GM12892 (cell line): ENCODE measurements at places on chromosomes 12 and 14.

DNA sequence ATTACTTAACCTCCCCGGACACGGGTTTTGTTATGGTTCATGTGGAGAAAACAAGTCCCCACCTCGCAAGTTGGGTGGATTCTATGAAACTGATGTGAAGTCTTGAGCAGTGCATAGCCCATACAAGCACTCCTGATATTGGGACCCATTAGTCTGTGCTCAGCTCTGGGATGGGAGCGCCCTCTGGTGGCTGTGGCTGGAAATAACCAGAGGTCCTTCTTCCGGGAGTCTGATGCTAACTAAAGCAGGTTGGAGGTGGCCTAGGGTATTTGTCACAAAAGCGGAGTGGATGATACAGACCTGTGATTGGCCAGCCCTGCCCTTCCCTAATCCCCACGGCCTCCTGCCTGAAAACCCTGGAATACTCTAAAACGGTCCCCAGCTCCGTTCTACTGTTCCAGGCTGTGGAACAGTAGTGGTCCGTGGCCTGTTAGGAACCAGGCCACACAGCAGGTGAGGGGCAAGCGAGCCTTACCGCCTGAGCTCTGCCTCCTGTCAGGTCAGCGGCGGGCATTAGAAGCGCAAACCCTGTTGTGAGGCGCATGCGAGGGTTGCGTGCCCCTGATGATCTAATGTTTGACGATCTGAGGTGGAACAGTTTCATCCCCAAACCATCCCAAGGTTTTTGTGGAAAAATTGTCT, 6.4 kb downstream of the SLC48A1 start:
- peak; percentile 83 for DNase-seq

DNA sequence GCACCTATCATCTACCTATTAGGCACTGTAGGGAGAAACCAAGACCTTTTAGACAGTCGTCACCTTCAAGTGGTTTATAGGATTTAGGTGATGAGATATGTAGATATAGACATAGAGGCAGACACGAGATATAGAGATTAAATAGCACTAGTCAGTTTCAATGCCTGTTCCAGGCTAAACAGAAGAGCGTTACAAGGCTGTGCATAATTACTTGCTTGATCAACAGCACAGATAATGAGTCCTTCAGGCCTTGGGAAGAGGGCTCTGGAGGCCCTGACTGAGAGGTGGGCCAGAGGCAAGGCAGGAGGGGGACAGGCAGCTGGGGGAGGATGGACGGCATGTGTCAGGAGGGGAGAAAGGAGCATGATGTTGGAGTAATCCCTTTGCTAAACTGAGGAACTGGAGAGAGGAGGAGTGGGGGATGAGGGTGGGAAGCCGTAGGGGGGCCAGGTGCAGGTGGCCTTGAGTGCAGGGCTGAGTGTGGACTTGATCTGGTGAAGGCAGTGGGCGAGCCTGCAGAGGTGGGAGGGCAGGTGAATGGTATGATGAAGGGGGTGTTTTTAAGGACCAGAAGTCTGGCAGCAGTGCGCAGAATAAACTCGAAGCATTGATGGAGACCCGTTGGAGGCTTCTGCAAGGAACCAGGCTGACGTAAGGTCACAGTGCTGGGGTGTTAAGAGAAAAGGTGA, 43.9 kb upstream of the ATP23 start:
- DNase-seq = no peak

- DNase-seq = no peak
Observed at GRCh38 chr12:109928058-109928656, 28.1 kb downstream of the TCHP start.

GRCh38 chr14:33376510-33376909, 437.8 kb downstream of the NPAS3 start:
- no peak for DNase-seq

DNA sequence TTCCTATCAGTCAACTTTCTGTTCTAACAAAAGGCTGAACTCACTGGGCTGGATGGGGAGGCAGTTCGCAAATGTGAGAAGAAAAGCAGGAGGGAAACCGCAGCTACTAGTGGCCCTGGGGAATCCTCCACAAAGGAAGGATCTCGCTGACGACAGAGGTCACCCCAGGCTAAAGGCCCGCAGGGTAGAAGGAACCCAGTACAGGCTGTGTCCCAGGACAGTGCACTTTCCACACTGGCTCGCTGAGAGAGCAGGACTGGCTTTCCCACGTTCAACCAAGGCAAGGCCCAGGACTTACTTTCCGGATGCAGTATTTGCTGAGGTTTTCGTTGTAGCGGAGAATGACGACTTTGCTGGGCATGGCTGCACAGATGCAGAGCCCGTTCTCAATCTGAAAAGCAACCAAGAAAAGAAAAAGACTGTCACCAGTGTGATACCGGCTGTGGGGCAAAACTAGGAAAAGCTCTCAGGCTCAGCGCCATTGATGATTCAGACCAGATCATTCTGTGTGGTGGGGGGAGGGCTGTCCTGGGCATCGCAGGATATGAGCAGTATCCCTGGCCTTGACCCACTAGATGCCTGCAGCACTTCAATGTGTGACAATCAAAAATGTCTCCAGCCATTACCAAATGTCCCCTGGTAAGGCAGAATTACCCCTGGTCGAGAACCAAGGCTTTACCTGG, 36.3 kb downstream of the PRKAB1 start:
- no peak for DNase-seq

- no peak for DNase-seq
Observed at GRCh38 chr12:69765515-69765914, 26.9 kb downstream of the RAB3IP start.

GRCh38 chr12:67692966-67693365, 44.4 kb downstream of the DYRK2 start:
- DNase-seq = no peak

DNA sequence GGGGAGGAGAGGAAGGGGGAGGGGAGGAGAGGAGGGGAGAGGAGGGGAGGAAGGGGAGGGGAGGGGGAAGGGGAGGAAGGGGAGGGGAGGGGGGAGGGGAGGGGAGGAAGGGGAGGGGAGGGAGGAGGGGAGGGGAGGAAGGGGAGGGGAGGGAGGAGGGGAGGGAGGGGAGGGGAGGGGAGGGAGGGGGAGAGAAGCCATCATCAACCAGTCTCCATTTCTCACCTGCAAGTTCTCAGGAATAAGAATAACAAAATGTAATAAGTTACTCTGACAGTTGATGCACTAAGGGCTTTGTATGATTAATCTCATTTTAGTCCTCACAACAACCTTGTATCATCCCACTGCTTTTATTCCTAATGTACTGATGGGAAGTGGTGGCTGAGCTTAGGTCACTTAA, 59.1 kb upstream of the TMEM263 start:
- no peak for DNase-seq

GRCh38 chr12:94145191-94145983, 3.0 kb upstream of the PLXNC1 start:
- DNase-seq = no peak

DNA sequence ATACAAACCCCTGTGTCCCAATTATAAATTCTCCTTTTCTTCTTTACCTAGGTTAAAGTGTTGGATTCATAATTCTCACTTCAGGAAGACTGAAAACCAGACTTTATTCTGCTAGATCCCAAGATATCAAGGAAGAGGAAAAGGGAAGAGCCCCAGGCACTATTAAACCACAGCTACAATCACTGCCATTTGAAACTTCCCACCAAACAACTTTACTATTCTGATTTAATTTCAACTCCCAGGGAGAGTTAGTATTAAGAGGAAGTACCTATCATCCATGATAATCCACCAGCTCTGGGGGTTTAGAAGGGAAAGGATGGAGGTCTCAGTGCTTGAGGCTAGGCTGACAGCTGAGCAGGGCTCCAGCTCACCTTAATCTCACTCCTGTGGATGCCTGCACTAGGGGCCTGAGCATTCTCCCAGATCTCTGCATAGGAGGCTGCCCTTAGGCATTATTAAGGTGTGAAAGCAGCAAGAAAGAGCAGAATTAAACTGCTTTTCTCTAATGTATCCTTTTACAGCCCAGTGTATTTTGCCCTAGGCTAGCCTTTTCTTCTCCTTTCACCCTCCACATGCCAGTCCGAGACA, 52.9 kb downstream of the MYF5 start:
- DNase-seq = no peak

- DNase-seq = no peak
Observed at GRCh38 chr14:53461858-53462257, 308.7 kb upstream of the DDHD1 start.

DNA sequence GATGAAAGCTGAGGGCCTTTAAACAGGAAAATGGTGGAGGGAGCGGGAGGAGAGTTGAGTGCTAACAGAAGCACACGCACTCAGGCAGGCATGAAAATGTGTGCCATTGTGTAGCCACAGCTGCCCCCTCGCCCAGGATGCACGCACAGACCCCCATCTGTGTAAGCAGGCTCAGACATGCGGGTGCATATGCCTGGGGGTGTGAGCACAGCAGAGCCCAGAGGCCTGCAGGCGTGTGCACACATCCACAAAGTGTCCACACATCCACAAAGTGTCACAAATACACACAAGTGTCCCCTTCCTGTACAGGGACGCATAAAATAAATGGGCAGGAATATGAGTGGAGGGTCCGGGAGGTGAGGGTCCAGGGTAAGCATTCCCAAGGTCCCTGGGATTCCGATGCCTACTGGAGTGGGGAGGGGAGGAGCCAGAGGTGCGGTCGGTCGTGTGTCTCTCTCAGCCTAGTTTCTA, 805 bp upstream of the KRT7 start:
- DNase-seq = no peak

- DNase-seq = no peak
Observed at GRCh38 chr12:1552911-1553491, 41.4 kb downstream of the FBXL14 start.

DNA sequence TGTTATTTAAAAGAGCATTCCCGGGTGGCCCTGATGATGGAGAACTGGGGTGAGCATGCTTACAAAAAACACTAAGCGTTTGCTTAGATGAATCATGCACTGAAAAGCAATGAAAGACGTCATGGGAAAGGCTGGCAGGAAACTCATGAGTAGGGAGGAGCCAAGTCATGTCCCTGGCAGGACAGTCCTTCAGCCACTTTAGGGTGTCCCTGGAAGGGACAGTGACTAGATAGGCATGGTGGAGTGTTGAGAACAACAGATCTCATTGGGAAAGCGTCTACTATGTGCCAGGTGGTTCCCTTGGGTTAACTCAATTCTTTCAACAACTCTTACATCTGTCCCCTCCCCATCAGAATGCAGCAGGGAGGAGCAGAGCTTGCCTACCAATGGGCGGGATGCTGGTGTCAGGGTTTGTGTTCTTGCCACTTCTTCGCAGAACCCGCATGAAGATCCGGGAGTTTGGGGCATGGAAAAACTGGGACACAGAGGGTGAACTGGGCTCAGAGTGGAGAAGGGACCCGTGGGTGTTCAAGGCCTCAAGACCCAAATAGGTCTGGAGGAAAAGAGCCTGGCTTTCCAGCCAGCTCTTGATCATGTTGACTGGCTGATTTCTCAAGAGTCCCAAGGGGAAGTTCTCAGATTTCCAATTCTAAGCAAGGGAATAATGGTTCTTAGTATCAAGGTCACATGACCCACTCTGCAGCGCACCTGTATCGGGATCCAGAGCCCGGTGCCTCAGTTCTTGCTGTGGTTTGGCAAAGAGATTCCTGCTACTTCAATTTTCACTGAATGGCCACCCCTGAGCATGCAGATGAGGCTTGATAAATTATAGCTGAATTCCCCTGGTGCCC, 653.9 kb upstream of the TBX3 start:
- DNase-seq = no peak

- DNase-seq = no peak
Observed at GRCh38 chr12:40559865-40560264, 132.4 kb upstream of the CNTN1 start.

DNA sequence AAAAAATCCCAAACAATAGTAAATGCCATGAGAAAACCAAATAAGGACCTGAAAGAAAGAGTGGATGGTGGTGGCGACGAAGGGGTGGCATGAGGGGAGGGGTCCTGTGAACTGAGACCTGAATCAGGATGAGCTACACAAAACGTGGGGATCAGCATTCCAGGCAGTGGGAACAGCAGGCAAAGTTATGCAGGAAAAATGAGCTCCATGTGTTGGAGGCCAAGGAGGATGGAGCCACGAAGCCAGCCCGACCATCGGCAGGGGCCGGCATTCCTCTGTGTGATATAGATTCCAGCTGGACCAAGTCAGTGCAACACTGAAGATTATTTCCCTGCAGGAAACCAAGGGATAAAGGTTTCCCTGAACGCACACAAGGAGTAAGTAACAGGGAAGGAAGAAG, 7.1 kb downstream of the ADGRD1 start:
- no peak for DNase-seq

GRCh38 chr12:45409966-45410365, 194.1 kb downstream of the ANO6 start:
- DNase-seq = no peak

GRCh38 chr14:74846168-74846567, 29.8 kb downstream of the PROX2 start:
- no peak for DNase-seq

- no peak for DNase-seq
Observed at GRCh38 chr12:113795445-113795844, 170.7 kb downstream of the RBM19 start.

- no peak for DNase-seq
Observed at GRCh38 chr12:124663206-124663605, 95.8 kb upstream of the NCOR2 start.

GRCh38 chr12:43805149-43805859, 813 bp downstream of the TWF1 start:
- no peak for DNase-seq

DNA sequence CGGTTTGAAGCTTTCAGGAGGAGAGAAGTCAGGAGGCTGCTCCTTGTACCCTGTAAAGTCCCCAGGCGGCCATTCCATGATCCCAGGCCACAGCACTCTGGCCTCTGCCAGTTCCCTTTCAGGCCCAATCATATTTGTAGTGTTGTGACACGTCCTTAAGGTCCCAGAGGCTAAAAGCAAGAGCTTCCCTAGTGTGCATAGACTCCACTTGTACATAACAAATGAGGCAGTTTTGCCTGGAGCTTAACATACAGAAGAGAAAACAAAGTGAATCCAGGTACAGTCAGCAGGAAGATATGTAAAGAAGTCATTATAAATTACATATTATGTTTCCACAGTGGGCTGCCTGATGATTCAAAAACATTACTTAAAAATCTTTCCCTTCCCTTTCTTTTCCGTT, 81.1 kb upstream of the RPH3A start:
- no peak for DNase-seq

DNA sequence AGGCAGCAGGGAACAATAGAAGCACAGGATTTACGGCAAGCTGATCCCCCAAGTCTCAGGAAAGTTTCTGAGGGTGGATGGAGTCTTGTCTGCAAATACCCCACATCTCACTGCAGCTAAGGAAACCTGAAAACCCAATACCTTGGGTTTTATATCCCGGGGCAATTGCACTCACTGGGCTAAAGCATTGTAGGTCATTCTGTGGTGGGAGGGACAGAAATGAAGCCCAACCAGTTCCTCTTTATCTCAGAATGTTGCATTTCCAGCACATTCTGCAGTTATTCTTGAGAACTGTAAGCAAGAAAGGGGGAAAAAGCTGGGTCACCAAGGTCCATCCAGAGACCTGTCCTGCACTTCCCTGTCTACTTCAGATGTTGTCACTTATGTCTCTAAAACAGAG, 39.8 kb downstream of the C12orf42 start:
- DNase-seq = no peak

DNA sequence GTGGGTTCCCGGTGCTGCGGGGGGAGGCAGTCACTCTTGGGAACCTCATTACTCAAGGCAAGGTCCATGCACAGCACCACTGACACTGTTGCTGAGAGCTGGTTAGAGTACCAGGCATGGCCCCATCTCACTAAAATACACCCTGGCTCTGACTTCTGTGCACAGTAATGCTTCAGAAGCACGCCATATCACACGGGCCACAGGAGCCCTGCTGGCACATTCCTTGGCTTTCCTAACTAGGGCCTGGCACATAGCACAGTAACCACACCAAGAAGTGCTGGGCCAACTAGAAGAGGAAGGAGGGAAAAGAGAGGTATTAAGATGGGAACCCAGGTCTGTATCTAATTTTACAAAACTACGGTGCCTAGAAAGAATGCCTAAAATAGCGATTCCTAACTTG, 13.5 kb upstream of the RAB35 start:
- no peak for DNase-seq
